ENCODE measurements at places on chromosomes 6 and 20.

GRCh38 chr20:53917145-53918019 is 153.0 kb downstream of the BCAS1 start:
- no peak for DNase-seq

DNA sequence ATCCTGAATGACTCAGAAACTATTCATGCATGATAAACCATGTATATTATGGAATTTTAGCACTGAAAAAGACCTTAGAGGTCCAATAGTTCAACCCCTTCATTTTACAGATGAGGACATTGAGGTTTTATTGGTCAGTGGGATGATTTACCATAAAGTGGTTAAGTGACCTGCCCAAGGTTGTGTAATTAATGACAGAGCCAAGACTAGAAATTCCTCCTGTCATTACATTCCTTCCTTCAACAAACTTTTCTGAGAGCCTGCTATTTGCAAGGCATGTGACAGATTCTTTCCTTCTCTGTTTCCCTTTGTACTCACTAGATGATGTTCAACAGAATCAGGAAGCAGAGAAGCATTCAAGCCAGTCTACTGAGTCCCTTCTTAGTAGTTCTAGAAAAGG is 170.7 kb upstream of the KCNK16 start:
- DNase-seq = no peak

- no peak for DNase-seq
Measured at GRCh38 chr20:47765271-47765670, 20.0 kb downstream of the SULF2 start.

- DNase-seq = no peak
Measured at GRCh38 chr6:4342407-4343137, 207.2 kb upstream of the ECI2 start.

- no peak for DNase-seq
Measured at GRCh38 chr6:105628156-105628860, 225.4 kb upstream of the PREP start.

All from ecto neural progenitor cell (in vitro differentiated cells).